Kidney (tissue), 22 donors: ENCODE measurements at places on chromosomes 13 and 19. TPM values are rescaled to one million over a fixed set of nuclear protein-coding genes. Genes with fewer than 3 reads are reported as not detected.

The SELENOV gene
- polyA plus RNA-seq = not detected

GRCh38 chr13:111646456-111646855 lies 326.0 kb downstream of the TEX29 start:
- no peaks in the 10 kb centered on the region for H3K36me3 ChIP-seq
- H3K27ac ChIP-seq = no peak overlapping the region
- no peak overlapping the region for H3K4me3 ChIP-seq
- DNase-seq = no peak

The TLE2 gene
- polyA plus RNA-seq = 28.2 TPM

The SSC5D gene
- 2.2 TPM for polyA plus RNA-seq

GRCh38 chr13:75481176-75482069 lies 546 bp downstream of the TBC1D4 start:
- H3K27ac ChIP-seq = peak overlapping the region; percentile 85
- H3K4me1 ChIP-seq = no peaks in the 10 kb centered on the region
- peak overlapping the region; percentile 72 for H3K4me3 ChIP-seq

DNA sequence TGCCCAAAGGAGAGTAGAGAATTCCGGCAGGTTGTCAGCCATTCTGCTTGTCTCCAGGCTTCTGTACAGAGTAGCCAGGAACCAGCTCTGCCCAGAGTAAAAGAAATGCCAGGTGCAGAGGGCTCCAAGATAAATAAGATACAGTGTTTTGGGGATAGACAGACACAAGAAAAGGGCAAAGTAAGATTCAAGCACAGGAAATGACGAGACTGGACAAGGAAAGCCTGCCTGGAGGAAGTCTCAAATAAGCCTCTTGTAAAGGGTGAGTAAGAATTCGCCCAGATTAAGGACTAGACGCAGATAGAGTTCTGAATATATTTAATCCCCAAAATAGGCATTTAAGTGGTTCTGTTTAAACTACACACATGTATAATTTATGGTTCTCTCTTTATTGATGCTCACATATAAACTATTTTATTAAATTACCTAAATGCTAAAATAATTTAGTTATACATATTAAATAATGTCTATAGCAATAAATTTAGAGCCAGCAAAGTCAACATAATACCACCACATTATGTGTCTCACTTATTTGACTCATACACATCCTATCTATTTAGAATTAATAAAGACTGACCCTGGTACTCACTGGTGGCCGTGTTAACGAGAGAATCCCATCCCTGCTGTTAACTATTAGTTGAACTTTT lies 98.4 kb upstream of the RAP2A start:
- H3K36me3 ChIP-seq = no peaks in the 10 kb centered on the region
- DNase-seq = no peak
- H3K4me1 ChIP-seq = no peaks in the 10 kb centered on the region
- H3K27ac ChIP-seq = no peak overlapping the region
- H3K4me3 ChIP-seq = no peak overlapping the region
- no peaks in the 10 kb centered on the region for H3K27me3 ChIP-seq

DNA sequence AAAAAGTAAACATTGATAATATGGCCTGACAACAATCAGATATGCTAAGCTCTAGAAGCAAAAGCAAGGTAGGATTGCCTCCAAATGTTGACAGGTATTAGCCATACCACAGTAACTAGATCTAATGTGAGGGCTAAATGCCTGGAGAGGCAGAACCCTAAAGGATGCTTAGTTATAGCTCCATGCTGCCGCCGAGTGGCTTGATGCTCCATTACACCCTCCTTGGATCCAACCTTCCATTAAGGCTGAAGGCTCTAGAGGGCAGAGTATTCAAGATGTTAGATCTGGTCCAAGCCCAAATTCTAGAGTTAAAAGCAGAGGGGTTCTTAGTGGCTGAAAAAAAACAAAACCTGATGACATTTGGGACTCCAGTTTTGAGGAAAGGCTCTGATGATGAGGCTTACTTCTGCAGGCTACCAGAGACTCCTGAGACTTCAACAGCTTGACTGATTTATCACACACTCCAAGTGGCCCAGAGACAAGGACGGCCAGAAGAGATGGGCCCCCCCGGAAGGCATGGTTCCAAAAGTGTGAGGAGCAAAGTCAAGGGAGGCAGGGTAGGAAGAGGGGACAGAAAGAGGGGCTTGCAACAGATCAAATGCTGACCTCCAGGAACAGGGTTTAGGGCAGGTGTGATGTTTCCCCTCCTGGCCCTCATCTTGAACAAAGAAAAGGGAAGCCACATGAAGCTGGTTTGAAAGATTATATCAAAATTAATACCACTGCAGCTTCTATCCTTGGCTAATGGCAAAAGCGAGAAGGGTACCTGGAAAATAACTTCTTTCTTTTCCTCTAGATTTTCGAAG lies 21.9 kb upstream of the CPB2 start:
- H3K27ac ChIP-seq = no peak overlapping the region
- no peak overlapping the region for H3K4me3 ChIP-seq
- DNase-seq = peak; percentile 75
- no peaks in the 10 kb centered on the region for H3K36me3 ChIP-seq
- H3K27me3 ChIP-seq = no peaks in the 10 kb centered on the region
- no peaks in the 10 kb centered on the region for H3K4me1 ChIP-seq

The MYO1F gene
- polyA plus RNA-seq = 1.7 TPM

The ZAR1L gene
- polyA plus RNA-seq = not detected

The ZNF814 gene
- 26.7 TPM for polyA plus RNA-seq

- H3K4me3 ChIP-seq = no peak overlapping the region
- DNase-seq = no peak
- H3K27ac ChIP-seq = no peak overlapping the region
- H3K27me3 ChIP-seq = no peaks in the 10 kb centered on the region
- no peaks in the 10 kb centered on the region for H3K4me1 ChIP-seq
Observed at GRCh38 chr13:30071969-30072817, 221.8 kb upstream of the UBL3 start.

GRCh38 chr13:23695711-23696464 lies 125.7 kb downstream of the TNFRSF19 start:
- DNase-seq = peak; percentile 67
- H3K27me3 ChIP-seq = no peaks in the 10 kb centered on the region
- H3K36me3 ChIP-seq = no peaks in the 10 kb centered on the region
- H3K27ac ChIP-seq = no peak overlapping the region
- no peak overlapping the region for H3K4me3 ChIP-seq

DNA sequence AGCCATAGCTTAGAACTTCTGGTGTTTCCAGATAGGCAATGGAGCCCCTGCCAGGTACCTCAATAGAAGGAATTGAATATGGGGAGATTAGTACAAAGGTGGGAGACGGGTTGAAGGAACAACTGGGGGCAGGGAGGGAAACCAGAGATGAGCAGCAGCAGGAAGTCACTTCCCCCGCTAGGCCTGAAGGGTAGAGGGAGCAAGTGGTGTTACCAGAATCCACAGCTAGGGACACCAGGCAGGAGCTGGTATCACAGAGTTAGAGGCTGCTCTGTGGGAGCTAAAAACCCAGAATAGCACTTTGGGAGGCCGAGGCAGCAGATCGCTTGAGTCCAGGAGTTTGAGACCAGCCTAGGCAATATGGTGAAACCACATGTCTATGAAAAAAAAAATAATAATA lies 15.3 kb upstream of the HNRNPUL1 start:
- no peaks in the 10 kb centered on the region for H3K27me3 ChIP-seq
- peaks cover 4% of the 10 kb centered on the region for H3K4me1 ChIP-seq
- no peak overlapping the region for H3K27ac ChIP-seq
- no peak overlapping the region for H3K4me3 ChIP-seq
- DNase-seq = no peak

DNA sequence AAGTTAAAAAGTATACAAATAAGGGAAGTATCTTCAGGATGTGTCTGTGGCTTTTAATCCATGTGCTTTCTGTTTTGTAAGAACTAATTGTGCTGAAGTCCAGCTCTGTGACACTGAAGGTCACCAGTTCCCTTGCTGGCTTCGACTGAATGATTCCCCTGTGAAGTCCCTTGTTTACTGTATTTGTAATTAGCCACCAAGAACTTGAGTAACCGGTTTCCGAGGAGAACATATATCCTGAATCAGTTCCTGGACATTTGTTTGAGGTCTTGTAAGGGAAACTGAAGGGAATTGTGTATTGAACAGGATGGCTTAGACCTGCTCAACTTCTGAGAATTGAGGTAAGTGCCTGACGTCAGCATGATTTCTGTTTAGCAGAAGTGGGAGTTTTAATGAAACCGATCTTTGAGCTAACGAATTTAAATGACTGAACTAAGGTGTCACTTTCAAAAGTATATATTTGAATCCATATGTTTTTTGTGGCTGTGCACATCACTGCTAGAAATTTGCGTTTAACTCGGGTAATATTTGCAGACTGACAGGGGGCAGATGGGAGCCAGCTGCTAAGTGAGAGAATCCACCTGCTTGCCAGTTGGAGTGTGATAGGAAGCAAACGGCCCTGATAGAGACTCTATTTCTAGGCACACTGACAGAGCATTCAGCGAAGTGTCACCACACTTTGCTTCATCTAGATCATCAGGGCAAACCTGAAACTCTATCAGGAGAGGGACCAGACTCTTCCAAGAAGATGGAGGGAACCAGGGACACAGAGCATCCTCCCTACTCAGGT lies 530.0 kb downstream of the RFC3 start:
- peak overlapping the region; percentile 48 for H3K27ac ChIP-seq
- H3K4me1 ChIP-seq = peaks cover 18% of the 10 kb centered on the region
- no peaks in the 10 kb centered on the region for H3K36me3 ChIP-seq
- no peaks in the 10 kb centered on the region for H3K27me3 ChIP-seq
- peak; percentile 91 for DNase-seq

The ERVV-1 gene
- polyA plus RNA-seq = not detected
